ENCODE measurements at places on chromosomes 12 and 14.
A peak's percentile ranks its signal among the peaks of the same experiment; 100 is the strongest.

GRCh38 chr14:32567543-32568384 is 238.7 kb downstream of the AKAP6 start:
- no peak for DNase-seq

DNA sequence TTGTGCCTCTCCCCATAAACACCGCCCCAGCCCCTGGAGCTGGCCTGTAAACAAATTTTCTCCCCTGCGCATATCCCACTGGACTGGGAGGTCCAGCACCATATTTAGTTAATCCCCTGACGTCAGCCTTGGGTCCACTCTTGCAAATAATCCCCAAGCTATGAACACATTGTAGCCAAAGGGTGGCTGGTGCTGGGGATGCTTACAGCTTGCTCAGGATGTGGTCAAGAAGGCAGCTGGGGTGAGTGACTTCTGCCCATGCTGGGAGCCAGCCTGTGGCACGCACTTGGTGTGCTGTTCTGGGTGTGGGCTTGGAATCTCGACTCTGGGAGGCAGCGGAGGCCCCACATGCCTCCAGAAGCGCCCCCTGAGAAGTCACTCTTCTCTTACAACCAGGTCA is 32.1 kb downstream of the CMKLR1 start:
- DNase-seq = no peak

DNA sequence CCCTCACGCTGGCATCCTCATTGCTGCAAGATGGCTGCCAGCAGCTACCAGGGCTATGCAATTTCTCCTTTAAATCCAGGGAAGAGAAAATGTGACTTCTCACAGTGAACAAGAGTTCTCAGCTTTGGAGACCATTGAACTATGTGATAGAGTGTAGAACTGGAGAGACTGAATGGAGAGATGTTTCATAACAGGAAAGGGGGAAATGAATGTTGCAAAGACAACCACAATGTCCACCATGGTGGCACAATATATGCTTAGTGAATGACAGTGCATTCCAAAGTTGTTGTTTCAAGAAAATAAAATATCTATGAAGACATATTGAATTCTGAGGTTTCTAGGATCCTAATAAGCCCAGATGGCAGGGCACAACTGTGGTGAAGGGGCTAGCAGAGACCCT is 13.2 kb upstream of the COCH start:
- DNase-seq = no peak

GRCh38 chr12:121038861-121039668 is at the start of gene OASL:
Gene OASL, minus strand, starts transcription at chr12:121039246. Its CDS starts 275 bp downstream, at chr12:121038971.
- DNase-seq = peak; percentile 29

- DNase-seq = no peak
Observed at GRCh38 chr12:42912367-42912766, 322.8 kb upstream of the PRICKLE1 start.

- DNase-seq = no peak
Observed at GRCh38 chr14:45125754-45126153, 8.5 kb downstream of the FKBP3 start.

- DNase-seq = no peak
Observed at GRCh38 chr12:51823875-51824565, 24.5 kb downstream of the FIGNL2 start.

GRCh38 chr14:88325883-88326282 is 2.8 kb upstream of the KCNK10 start:
- DNase-seq = no peak

DNA sequence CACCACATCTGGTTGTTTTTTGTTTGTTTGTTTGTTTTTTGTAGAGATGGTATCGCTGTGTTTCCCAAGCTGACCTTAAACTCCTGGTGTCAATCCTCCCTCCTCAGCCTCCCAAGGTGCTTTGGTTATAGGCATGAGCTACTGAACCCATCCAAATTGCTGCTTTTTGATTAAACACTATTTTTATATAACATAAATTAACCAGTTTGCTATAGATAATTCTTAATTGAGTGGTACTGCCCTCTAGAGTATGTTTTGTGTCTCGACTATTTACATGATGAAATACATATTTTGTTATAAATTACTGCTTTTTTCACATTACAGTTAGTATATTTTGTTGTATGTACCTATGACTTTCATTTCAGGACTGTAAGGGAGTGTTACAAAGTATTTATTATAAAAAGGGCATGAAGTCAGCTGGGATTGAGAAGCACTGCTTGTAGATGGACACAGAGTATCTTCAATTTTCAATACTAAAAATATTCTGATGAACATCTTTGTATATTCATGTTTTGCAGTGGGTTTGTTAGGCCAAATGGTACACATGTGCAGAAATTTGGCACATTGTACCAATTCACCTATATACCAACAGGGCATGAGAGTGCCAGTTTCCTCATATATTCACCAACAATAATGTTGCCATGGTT is 14.9 kb upstream of the SCAF11 start:
- DNase-seq = no peak

- no peak for DNase-seq
Observed at GRCh38 chr12:109239179-109239578, 69.9 kb downstream of the FOXN4 start.

DNA sequence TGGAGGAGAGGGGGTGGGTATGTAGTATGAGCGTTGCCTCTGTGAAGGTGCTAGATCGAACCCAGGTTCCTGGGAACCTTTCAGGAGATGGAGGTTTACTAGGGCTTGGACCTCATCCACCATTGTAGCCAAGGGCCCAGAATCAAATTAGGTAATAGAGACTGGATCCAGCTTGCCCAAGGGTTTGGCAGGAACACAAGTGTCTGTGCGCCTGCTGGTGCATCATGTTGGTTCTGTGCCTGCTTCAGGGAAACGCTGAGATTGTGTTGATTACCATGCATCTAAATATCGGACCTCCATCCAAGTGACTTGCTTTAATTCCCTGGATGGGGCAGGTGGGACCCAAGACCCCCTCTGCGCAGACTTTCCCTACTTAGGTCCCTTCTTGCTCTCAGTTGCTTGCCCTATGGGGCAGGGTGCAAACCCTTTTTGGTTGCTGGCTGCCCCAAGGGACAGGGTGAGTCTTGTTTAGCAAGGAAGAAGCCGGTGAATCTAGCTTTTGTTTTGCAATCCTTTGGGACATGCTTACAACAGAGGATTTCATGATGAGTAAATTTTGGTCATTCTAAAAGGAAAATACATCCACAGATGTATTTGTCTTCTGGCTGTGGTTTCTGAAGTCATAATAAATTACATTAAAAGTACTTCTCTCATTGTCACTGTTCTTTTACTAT is 189.8 kb upstream of the PRICKLE1 start:
- DNase-seq = no peak

Data from stimulated activated CD4-positive, alpha-beta T cell treated with anti-CD3 and anti-CD28 coated beads, Interleukin-4, amount 100 ng/mL, for 1 hour (primary cell).